ENCODE measurements at places on chromosomes 6 and 20.

DNA sequence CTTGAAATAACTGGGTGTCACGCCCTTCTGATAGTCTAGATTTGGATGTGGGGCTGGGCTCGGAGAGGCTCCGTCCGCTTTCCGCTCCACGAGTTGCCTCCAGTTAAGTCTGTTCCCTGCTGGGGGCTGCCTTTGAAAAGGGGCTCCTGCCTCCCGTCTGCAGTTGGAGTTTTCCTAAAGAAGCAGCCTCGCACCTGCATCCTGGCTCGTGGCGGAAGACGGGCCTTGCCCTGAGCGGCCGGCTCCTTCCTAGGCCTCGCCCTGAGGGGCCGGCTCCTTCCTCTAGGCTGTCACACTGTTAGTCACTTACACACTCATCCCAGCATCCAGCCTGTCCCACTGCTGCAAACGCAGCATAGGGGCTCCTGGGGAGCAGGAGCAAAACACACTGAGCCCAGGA, 74.4 kb downstream of the SMOC2 start:
- no peak for DNase-seq

DNA sequence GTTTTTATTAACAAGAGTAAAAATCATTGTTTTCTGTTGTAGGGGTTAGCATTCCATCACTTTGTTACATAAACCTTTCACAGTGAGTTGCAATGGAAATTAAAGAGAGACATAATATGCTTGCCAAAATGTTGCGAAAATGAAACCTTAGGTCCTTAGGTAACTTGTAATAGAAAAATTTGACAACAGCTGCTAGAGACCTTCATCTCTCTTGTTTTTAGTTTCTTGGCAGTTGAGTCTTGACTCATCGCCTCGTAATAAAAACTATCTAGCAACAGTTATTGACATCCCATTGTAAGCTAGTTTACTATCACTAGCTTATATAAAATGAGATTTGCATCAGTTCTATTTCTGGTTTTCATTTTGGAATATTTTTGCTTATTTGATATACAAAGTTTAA, 179.0 kb upstream of the MMS22L start:
- DNase-seq: no peak

DNA sequence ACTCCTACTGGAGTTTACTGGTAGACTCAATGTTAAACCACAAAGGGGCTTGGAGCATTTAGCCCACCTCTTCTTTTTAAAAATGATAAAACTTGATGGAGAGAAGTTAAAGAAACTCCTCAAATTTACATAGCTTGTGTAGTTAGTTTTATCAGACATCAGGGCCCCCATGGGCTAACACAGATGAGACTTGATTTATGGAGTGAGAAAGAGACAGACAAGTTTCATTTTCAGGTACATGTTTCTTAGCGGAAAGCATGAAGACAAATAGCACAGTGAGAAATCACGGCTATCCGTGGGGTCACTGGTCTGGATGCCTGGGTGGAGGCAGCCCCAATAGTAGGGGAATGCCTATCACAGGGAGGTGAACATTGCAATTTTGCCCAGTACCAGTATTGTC, 173.6 kb downstream of the TFAP2B start:
- no peak for DNase-seq

GRCh38 chr20:54494303-54495006, 19.1 kb downstream of the DOK5 start:
- no peak for DNase-seq

GRCh38 chr20:38073307-38074071, 39.9 kb downstream of the RPRD1B start:
- peak; percentile 84 for DNase-seq

DNA sequence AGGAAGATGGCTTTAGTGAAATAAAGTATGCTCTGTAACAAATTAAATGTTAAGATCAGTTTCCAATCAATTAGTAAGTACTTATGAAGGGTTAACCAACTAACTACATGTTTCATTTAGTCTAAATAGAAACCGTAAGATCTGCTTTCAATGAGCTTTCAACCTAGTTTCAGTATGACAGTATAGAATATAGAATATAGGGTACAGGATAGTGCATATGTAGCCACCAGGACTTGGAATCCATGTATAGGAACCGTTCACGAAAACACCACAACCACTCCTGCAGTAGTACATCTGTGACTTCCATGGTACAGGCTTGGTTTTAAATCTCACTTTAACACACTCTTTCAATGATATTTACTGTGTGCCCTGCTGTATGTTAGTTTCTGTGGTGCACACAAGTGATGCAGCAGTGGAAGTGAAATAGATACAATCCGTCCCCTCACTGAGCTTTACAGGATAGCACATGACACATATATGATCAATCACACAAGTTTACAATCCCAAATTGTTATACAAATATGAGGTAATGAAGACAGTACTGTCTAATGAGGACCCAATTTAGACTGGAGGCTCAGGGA, 479.7 kb upstream of the MARCKS start:
- DNase-seq: no peak

GRCh38 chr6:80321011-80321410, 214.5 kb downstream of the BCKDHB start:
- DNase-seq: no peak

DNA sequence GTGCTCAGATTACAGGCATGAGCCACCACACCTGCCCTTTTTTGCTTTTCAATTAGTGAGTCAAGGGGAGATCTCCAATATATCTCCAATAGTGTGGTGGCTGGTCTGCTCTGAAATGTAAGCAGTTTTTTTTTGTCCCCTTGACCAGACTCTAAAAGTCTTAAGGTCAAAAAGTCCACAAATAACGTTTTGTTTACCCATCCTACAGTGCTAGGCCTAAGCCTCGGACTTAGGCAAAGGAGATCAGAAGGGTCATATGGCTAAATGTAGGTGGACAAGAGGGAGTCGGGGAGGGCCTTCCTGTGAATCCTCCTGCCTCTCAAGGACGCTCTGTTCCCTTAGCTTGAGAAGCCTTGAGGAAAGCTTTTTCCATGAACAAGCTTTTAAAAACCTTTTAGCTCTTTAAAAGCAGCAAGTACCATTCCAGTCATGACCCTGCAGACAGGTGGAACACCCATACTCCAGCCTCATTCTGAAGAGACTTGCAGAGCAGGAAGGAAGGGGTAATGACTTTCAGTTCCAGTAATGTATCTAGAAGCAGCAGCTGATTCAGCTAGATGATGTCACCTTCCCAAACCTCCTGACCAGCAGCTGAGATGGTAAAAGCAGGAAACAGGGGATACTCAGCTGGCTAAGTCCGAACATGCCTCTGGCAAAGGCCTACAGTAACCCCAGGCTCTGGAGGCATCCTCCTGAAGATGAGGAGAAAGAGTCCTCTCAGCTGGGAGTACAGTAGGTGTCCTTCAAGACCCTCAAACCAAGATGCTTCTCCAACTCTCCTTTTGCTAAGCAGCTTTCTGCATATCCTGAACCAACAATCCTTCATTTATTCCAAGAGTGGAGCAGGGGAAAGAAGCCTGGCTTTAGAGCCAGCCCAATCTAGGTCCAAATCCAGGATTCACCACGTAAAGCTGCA, 23.6 kb downstream of the BCL2L1 start:
- peak; percentile 91 for DNase-seq

DNA sequence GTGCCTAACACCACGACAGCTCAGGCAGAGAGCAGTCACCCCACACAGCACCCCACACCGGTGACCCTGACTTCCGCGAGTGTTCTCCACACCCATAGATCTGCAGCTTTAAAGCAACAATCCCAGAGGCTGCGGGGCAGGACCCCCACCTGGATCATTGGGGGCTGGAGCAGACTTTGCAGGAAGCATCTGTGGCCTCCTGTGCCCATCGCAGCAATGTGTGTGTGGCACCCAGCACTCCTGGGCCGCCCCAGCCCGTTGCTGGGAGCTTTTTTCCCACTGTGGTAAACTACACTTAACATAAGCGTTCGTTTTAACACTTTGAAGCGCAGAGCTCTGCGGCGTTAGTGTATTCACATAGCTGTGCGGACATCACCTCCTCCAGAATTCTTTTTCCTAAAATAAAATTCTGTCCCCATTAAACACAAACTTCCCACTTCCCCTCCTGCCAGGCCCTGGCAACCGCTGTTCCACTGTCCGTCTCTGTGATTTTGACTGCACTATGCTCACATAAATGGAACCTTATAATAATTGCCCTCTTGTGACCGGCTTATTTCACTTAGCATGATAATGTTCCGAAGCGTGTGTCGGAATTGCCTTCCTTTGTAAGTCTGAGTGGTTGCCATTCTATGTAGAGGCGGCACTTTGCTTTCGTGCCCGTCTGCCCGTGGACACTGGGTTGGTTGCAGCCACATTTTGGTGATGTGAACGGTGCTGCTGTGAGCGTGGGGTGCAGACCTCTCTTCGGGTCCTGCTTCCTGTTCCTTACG, 382.5 kb downstream of the CDH4 start:
- DNase-seq: no peak

DNA sequence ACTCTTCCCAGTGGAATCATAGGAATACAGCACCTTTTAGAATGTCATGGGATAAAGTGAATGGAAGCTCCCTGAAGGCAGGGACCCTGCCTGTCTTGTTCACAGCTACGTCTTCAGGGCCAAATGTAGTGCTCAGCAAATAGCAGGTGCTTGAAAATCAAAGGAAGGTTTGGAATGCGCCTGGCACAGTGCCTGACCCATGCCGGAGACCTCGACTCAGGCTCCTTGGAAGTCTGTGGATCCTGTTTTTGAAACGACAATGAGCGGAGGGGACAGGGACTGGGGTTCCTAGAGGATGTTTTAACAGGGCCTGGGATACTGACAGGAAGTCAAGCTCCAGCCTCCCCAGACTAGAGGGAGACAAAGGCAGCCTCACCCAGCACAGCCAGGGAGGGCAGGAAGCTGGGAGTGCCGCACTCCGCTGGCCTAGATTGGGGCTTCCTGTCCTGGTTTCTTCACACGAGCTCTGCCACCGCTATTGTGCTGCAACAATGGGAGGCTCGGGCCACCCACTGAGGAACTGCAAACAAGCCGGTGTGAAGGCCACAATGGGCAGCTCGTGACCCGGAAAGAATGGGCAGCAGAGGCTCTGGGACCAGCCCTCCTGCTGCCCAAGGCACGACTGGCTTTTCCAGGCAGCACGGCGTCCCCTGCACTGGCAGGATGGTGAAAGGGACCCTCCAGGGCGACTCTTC, 76.7 kb downstream of the PREX1 start:
- DNase-seq: peak; percentile 28

- DNase-seq: peak; percentile 31
Observed at GRCh38 chr6:163671355-163671754, 256.8 kb downstream of the QKI start.

GRCh38 chr6:13511913-13512717, 24.7 kb upstream of the GFOD1 start:
- no peak for DNase-seq

GRCh38 chr6:74638412-74638811, 567.4 kb downstream of the COL12A1 start:
- DNase-seq: peak; percentile 58

DNA sequence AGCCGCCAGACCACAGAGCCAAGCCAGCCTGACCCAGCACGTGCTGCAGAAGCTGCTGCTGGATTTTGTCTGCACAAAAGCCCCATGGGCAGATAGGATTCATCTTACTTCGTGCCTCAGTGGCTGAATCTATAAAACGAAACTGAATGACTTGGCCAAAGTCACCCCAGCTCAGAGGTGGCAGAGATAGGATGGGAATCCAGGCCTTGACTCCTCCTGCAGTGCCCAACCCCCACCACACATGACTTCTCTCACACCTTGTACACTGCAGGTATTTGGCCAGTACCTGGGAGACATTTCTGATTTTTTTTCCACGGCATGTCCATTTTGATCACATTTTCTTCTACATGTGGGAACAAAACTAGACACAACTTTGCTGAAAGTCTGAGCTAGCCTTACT, 182.1 kb downstream of the ANKRD60 start:
- no peak for DNase-seq

DNA sequence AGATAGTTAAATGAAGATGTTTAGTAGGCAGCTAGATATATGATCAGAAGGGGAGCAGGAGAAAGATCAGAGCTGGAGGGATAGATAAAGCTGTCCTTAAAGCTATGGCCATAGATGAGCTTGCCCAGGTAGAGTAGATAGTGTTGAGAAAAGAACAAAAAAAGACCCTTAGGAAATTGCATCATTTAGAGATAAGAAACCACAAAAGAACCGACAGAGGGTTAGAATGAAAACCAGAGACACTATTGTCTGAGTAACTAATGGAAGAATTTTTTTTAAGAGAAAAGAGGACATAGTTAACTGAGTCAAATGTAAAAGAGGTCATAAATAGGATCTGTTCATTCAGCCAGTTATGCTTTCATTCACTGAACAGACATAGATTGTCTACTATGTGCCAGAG, 101.8 kb downstream of the TNFAIP3 start:
- no peak for DNase-seq

DNA sequence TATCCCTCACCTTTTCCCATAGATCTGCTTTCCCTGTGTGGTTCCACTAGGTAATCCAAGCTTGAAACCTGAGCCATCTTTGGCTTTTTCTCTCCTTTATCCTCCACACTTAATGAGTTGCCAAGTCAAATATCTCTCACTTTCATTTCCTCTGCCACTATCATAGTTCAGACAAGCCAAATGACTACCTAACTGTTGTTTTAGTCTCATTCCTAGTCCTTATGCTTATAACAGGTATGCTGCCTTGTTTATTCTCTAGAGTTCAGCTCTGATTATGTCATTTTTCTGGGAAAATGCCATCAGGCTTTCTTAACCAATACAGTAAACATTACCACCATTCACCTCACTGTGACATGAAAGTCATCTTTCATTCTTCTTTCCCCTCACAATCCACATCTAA, 6.5 kb downstream of the EFHC1 start:
- DNase-seq: no peak

DNA sequence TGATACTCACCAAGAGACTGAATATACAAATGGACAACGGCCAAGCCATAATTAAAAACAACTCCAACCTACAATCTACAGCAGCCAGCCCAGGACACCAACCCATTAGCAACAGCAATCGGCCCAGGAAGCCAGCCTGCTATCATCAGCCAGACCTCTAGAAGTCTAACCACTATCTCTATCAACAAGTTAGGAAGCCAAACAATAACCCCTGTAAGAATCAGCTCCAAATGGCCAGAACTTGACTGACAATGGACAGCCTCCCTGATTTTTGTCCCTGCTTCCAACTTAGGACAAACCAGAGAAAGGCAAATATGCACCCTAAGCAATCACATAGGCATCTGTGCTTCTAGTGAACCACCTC, 511.8 kb upstream of the JARID2 start:
- DNase-seq: no peak

All from AG20443 (cell line).